SJSA1 (cell line): ENCODE measurements at places on chromosomes 7 and 10.
A peak's percentile ranks its signal among the peaks of the same experiment; 100 is the strongest.

DNA sequence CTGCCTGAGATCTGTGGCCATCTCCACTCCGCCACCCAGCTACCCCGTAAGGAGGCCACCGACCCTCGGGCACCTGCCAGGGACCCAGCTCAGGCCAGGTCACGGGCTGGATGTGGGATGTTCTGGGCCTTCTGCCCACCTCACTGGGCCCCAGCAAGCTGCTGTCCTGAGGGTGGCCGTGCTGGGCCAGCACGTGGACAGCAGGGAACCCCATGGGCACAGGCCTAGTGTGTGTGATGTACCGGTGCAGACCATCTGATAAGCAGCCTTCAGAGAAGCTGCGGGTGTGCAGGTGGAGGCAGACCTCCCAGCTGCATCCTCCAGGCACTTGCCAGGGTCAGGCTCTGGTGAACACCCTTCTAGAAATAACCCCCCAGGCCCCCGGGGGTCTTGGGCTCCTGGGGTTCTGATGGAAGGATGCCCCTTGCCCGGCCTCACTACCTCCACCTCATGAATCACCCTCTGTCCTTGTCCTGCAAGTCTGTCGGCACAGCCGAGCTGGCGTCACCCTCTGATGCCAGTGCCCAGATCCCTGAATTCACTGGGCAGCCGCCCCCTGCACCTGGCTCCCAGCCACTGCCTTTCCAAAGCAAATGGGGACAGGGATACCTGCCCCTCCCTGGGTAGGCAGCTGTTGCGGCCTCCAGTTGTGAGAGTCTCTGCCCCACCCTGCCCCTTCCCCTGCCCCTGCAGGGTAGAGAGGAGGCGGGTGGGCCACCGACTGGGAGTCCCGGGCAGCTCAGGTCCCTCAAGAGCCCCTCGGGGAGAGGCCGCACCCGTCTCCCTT, 139.8 kb downstream of the FAM53B start:
- no peak for DNase-seq

DNA sequence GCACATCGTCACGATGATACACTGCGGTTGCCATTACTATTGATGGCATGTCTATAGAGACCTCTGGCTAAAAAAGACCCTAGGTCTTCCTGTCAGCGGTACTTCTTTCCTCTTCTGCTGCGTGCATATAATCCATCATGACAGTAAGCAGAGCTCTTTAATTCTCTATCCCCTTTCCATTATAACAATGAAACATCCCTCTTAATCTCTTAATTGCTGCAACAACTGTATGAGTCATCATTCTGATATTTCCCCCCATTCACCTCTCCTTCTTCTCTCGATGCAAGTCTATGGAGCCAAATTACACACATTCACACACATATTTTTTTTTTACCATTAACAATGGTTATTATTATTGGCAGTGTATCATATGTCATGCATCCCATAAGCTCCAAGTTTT, 45.2 kb upstream of the AKR1E2 start:
- DNase-seq: peak; percentile 76

DNA sequence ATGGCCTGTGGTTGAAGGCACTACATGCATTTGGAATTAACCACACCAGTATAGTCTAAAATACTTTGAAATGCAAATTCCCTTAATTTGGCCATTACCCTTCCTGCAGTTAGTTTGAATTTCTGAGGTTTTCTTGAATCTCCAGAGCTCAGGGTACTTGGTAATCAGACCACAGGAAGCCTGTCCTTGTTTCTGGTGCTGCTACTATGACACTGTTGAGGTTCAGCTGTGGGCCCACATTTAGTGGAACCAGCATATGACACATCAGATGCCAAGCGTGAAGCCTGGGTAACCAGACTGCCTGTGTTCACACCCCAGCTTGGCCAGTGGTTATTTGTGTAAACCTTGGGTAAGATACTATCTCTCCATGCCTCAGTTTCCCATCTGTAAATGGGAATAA, 124.3 kb downstream of the SNX10 start:
- DNase-seq: no peak

- no peak for DNase-seq
Observed at GRCh38 chr10:120039046-120039445, 146.5 kb downstream of the SEC23IP start.

DNA sequence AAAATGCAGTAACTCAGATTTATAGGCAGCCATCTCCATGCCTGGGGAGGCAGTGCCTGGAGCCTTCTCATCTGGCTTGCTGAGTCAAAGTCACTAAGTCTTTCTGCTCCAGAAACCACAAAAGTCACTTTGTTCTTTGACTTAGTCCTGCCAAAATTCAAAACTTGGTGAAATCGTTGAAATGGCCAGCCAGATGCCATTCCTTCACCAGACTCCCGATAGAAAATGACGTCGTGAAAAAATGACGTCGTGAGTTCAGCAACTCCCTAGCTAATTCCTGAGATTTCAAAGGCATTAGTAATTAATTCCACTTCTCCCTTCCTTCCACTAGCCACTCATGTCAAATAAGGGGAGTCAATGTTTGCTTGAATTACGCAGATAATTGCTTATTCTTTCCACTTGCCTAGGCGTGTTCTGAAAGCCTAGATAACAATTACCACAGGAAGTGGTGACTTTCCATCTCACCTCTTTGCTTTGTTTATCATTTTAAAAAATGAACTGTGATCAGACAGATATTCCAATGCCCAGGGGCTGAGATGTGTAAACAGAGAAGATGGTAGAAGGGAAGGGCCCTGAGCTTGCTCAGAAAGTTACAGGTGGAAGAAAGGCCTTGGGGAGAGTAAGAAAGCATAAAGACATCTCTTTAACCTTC, 48.5 kb upstream of the OSBPL3 start:
- peak; percentile 70 for DNase-seq

DNA sequence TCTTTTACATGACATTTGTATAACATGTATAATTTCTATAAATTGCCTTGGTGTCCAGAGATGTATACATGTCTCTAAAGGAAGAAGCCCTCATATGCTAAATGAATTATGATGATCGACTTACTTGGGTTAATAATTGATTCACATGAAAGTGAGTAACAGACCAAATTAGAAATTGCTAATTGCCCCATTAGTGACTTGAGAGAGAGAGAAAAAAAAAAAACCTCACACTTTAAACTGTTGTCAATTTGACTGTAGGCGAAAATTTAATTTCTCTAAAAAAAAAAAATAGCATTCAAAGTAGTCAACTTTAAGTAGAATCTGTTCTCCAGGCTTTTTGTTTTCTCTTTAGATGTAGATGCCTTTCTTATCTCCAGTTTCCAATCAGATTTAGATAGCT, 383.3 kb downstream of the SH2D4B start:
- no peak for DNase-seq

GRCh38 chr7:106779877-106780276, 85.2 kb upstream of the PIK3CG start:
- no peak for DNase-seq

GRCh38 chr7:138465046-138465445, 5.0 kb downstream of the TRIM24 start:
- no peak for DNase-seq

DNA sequence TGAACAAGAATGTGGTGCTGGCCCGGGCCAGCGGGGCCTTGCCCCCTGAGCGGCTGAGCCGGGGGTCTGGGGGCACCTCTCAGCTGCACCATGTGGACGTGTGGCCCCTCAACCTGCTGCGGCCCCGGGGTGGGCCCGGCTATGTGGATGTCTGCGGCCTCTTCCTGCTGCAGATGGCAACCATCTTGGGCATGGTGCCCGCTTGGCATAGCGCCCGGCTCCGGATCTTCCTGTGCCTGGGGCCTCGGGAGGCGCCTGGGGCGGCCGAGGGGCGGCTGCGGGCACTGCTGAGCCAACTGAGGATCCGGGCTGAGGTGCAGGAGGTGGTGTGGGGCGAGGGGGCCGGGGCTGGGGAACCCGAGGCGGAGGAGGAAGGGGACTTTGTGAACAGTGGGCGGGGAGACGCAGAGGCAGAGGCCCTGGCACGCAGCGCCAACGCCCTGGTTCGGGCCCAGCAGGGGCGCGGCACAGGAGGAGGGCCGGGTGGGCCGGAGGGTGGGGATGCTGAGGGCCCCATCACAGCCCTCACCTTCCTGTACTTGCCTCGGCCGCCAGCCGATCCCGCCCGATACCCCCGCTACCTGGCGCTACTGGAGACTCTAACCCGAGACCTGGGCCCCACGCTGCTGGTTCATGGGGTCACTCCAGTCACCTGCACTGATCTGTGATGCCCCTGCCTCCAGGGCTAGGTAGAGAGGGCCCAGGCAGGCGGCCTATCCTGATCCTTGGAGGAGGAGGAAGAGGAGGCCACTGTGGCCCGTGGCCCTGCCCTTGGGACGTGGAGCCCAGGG, 1.1 kb upstream of the TRIP6 start:
- no peak for DNase-seq

- no peak for DNase-seq
Observed at GRCh38 chr10:123359539-123359938, 205.3 kb downstream of the BUB3 start.

- peak; percentile 49 for DNase-seq
Observed at GRCh38 chr10:46550076-46550790, 6.2 kb downstream of the GPRIN2 start.

- no peak for DNase-seq
Observed at GRCh38 chr10:108789919-108790318, 1133.4 kb downstream of the XPNPEP1 start.

GRCh38 chr10:17655567-17656146, 11.7 kb downstream of the STAM start:
- DNase-seq: no peak

DNA sequence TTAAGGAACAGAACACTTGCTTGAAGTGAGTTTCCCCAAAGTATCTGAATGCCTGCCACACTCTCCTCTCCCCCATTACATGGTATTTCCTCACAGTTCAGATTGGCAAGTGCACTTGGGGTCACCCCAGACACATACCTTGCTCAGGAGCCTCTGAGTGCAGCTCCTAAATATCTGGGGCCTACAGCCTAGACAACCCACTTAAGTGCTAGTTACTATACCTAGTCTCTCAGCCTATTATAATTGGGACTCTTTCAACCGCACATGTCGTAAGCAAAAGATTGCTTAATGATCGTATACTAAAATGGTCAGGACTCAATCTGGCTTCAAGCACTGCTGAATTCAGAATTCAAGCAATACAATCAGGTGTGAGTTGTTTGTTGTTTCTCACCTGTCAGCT, 19.9 kb downstream of the TMEM176B start:
- no peak for DNase-seq

- no peak for DNase-seq
Observed at GRCh38 chr7:71272509-71273490, 140.9 kb downstream of the GALNT17 start.

- DNase-seq: no peak
Observed at GRCh38 chr7:152093717-152094116, 68.2 kb downstream of the GALNT11 start.

GRCh38 chr7:117478836-117479224, 995 bp upstream of the CFTR start:
- DNase-seq: no peak
